Urothelium cell line (cell line): ENCODE measurements at places on chromosomes 4 and X.

DNA sequence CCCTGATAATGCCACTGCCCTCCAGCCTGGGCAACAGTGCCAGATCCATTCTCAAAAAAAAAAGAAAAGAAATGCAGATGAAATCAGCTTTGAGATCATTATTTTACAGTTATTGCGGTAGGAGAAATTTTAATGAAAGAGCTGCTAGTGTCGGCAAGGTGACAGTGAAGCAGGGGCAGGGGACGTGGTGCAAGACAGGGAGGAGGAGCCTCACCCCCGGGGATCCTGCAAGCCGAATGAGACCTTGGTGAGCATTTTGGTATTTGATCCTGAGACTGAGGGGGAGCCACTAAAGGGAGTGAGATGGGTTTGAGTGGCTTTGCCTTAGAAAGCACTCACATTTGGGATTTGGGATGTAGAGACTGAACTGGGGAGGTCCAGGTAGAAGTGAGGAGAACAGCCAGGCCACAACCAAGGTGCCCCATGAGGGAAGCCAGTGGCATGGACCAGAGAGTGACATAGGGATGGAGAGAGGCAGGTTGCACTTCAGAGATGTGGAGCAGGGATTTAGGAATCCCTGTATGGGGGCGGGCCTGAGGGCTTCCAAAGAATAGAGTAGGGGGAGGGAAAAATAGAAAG, 23.6 kb downstream of the RBM10 start:
- no peak for DNase-seq

GRCh38 chr4:125043486-125043885, 271.3 kb upstream of the FAT4 start:
- no peak for DNase-seq

- DNase-seq = no peak
Measured at GRCh38 chrX:154535892-154536291, 10.8 kb downstream of the G6PD start.

- DNase-seq = no peak
Measured at GRCh38 chr4:179989975-179990374, 2253.2 kb upstream of the TENM3 start.
